M059J (cell line): ENCODE measurements at places on chromosomes 1 and 21. TPM values are rescaled to one million over a fixed set of nuclear protein-coding genes. Genes with fewer than 3 reads are reported as not detected.
A peak's percentile ranks its signal among the peaks of the same experiment; 100 is the strongest.

DNA sequence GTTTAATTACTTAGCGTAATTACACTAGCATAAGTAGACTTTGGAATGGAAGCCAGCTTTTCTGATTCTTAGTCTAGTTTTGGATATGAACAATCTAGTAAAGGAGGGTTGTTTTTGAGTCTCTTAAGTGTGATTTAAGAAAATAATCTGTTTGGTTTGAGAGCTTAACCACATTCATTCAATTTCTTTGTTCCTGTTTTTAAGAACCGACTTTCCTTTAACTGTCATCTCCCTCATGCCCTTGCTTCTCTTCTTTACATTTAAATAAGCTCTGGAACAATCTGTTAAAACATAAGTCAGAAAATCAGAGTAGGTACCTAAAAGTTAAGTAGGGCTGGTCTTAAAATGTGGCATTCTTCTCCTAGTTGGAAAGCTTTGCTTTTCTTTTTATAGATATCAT is 27.7 kb downstream of the CDC42 start:
- DNase-seq, result no peak

- peak; percentile 81 for DNase-seq
Measured at GRCh38 chr1:68232289-68233148, at the start of gene WLS. Gene WLS (minus strand): TSS chr1:68232523. CDS start chr1:68232299, 224 bp downstream.

DNA sequence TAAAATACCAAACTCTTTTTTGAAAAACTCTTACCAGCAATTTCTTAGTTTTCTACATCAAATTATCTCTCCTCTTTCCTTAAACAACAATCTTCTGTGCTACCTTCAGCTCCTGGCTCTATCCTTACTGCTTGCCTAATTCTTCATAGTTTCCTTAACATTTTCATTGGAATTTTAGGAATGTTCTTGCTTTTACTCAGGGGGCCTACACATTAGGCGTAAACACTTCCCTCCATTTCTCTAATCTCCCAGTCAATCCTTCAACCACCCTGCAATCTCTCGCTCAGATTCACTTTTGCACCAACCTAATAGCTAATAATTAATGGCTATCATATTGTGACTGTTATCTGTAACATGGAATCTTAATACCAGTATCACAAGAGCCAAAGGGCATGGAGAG is 50.1 kb downstream of the ADAMTS5 start:
- no peak for DNase-seq

DNA sequence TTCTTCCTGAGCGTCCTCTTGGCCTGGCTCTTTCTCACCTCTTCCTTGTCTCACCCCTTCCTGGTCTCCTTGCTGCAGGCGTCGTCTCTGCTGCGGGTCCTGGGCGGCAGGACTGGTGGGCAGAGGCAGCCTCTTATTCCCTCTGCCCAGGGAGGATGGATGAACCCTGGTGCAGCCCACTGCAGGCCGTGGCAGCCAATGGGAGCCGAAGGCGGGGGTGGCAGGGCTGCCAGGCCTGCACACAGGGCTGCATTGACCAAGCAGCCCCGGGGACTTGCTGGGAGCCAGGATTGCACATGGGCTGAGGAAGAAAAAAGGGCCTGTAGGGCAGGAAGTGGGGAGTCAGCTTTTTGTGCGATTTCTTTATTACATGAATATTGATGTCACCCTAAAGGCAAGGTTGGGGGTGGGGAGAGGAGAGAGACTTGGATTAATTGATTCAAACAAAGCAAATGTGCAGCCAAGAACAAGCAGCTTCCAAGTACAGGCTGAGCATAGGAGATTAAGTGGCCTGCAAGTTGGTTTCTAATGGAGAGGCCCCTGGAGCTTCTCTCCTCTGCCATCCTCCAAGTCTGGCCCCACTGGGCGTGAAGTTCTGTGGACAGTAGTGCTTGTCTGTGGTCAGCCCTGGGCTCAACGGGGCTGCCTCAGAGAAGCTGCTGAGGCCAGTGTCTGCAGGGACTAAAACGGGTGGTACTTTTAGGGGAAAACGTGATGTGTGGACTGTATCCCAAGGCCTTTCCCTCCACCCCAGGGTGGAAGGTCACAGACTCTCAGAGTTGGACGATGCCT is at the start of gene S100B:
TSS of gene S100B (minus strand) at position 108 of the 792 bp plus-strand sequence. CDS start 2,667 bp downstream, outside the sequence.
- DNase-seq, result no peak

DNA sequence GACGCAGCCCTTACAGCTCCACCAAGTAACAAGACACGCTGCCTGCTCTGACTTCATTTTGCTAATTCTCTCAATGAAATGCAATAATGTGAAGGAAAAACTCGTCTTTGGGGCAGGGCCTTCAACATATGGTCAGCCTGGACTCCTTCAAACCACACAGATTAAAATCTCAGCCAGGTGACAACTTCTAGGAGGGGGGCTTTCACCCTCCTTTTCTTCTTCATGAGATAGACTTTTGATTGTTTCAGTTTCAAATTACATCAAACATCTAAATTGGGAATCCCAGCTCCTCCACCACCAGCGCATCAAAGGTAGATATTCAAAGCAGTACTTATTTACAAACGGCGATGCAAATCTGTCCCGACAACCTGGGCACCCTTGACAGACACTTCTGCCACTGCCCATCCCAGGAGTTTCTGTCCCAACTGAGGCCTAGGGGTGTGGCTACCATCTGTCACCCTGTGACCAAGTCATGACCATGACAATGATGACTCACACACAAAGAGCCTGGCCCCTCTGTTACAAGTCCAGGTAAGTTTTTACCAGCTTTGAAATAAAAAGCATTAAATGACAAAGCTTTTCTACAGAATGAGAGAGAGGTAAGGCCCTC is 29.7 kb downstream of the SSBP3 start:
- DNase-seq, result no peak

DNA sequence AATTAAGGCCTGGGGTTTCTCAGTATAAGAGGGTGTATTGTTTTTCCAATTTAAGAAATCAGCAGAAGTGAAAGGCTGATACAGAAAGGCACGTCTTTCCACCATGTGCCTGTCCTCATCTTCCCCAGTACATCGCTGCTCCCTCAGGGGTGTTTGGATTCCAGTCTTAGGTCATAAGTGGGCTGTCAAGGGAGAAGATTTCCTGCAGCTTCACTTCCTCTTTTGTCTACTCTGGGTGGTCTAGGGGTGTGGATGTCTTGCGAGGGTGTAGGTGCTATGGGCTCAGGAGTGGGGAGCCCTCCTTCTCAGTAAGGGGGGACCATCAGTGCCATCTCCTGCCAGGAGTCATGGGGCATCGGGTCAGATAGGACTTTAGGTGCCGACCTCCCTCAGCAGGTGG is 999.8 kb upstream of the NCAM2 start:
- no peak for DNase-seq

DNA sequence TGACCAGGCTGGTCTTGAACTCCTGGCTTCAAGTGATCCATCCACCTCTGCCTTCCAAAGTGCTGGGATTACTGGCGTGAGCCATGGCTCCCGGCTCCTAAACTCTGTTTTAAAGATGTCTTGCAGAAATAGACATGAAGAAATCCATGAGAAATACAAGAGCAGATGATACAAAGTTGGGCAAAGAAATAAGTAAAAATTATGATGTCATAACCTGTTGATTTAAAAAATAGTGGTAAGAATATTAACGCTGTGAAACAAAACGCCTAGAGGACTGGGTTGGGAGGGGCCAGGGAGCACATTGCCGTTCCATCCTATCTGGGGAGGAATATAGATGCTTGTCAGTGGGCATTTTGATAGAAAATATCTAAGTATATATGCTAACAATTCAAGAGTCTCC is 1.2 kb upstream of the ITGB2 start:
- no peak for DNase-seq

DNA sequence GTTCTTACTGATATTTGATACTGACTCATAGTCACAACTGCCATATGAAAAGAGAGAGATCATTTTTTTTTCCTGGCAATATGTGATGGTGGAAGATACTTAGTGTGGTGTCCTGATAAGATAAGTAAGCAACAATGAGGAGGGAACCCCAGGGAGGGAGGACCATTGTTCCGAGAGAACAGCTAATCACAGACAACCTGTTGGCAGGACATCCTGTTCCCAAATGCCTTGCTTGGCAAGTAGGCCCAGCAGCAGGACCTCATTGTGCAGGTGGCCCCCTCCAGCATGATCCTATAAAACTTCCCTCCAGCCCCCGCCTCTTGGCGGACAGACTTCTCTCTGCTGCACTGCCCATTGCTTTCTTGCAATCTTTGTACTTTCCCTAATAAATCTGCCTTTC is 329.4 kb upstream of the CHRM3 start:
- DNase-seq, result no peak

IL20 gene
- total RNA-seq, result not detected in 2 replicates

PTAFR gene
- total RNA-seq, result 0.07 and 0.47 TPM in 2 replicates
